ENCODE measurements at places on chromosomes 16 and 17. TPM values are rescaled to one million over a fixed set of nuclear protein-coding genes. Genes with fewer than 3 reads are reported as not detected.

Gene MYCBPAP
- 0.43 TPM for total RNA-seq

Gene TMEM106A
- 6.7 TPM for total RNA-seq

Gene GP1BA
- total RNA-seq = not detected

Gene NOD2
- 0.13 TPM for total RNA-seq

Gene PRAC2
- total RNA-seq = not detected

Gene NOG
- 10.7 TPM for total RNA-seq

GRCh38 chr16:66470556-66470955, 43.5 kb downstream of the BEAN1 start:
- no peaks in the 10 kb centered on the region for H3K27me3 ChIP-seq
- no peaks in the 10 kb centered on the region for H3K4me1 ChIP-seq
- H3K36me3 ChIP-seq = no peaks in the 10 kb centered on the region
- DNase-seq = no peak
- H3K27ac ChIP-seq = no peak overlapping the region

- H3K4me1 ChIP-seq = no peaks in the 10 kb centered on the region
- DNase-seq = no peak
- no peaks in the 10 kb centered on the region for H3K36me3 ChIP-seq
- H3K4me3 ChIP-seq = no peak overlapping the region
Measured at GRCh38 chr16:17446661-17447060, 24.1 kb downstream of the XYLT1 start.

- DNase-seq = no peak
- no peaks in the 10 kb centered on the region for H3K36me3 ChIP-seq
- peaks cover 19% of the 10 kb centered on the region for H3K4me1 ChIP-seq
- peak overlapping the region; percentile 67 for H3K27ac ChIP-seq
- H3K27me3 ChIP-seq = no peaks in the 10 kb centered on the region
Measured at GRCh38 chr16:69444873-69445517, 20.6 kb downstream of the CYB5B start.

- DNase-seq = no peak
- H3K4me1 ChIP-seq = peaks cover 27% of the 10 kb centered on the region
- H3K27ac ChIP-seq = peak overlapping the region; percentile 6
- H3K36me3 ChIP-seq = no peaks in the 10 kb centered on the region
Measured at GRCh38 chr16:48603647-48604376, 6.2 kb downstream of the N4BP1 start.

- peaks cover 15% of the 10 kb centered on the region for H3K4me1 ChIP-seq
- peak overlapping the region; percentile 15 for H3K27ac ChIP-seq
- no peak overlapping the region for H3K4me3 ChIP-seq
- DNase-seq = peak; percentile 58
- no peaks in the 10 kb centered on the region for H3K36me3 ChIP-seq
Measured at GRCh38 chr17:32520104-32520701, 33.4 kb downstream of the CDK5R1 start.

- no peak overlapping the region for H3K4me3 ChIP-seq
- H3K27ac ChIP-seq = no peak overlapping the region
- H3K36me3 ChIP-seq = no peaks in the 10 kb centered on the region
- peak; percentile 25 for DNase-seq
- peaks cover 18% of the 10 kb centered on the region for H3K27me3 ChIP-seq
Measured at GRCh38 chr16:56203052-56203451, 11.8 kb downstream of the GNAO1 start.

- H3K4me1 ChIP-seq = no peaks in the 10 kb centered on the region
- H3K4me3 ChIP-seq = no peak overlapping the region
- no peak for DNase-seq
- no peaks in the 10 kb centered on the region for H3K27me3 ChIP-seq
- H3K27ac ChIP-seq = no peak overlapping the region
Measured at GRCh38 chr16:79980650-79981521, 380.3 kb upstream of the MAF start.

- no peaks in the 10 kb centered on the region for H3K27me3 ChIP-seq
- H3K36me3 ChIP-seq = no peaks in the 10 kb centered on the region
- peak; percentile 38 for DNase-seq
- peak overlapping the region; percentile 58 for H3K27ac ChIP-seq
Measured at GRCh38 chr16:56861092-56861610, 3.9 kb upstream of the SLC12A3 start.

GRCh38 chr16:27220527-27220926, 17.2 kb downstream of the KDM8 start:
- no peak overlapping the region for H3K27ac ChIP-seq
- H3K4me3 ChIP-seq = no peak overlapping the region
- H3K36me3 ChIP-seq = no peaks in the 10 kb centered on the region
- H3K27me3 ChIP-seq = no peaks in the 10 kb centered on the region

DNA sequence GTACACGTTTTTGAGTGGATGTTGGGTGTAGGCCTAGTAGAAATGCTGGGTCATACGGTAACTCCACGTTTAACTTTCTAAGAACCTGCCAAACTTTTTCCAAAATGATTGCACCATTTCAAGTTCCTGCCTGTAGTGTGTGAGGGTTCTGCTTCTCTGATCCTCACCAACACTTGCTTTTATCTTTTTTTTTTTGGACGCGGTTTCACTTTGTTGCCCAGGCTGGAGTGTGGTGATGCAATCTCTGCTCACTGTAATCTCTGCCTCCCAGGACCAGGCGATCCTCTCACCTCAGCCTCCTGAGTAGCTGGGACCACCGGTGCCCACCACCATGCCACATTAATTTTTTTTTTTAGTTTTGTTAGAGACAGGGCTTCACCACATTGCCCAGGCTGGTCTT, 23.5 kb downstream of the ZNF750 start:
- no peaks in the 10 kb centered on the region for H3K36me3 ChIP-seq
- H3K4me1 ChIP-seq = no peaks in the 10 kb centered on the region
- H3K27ac ChIP-seq = no peak overlapping the region
- H3K4me3 ChIP-seq = no peak overlapping the region
- DNase-seq = no peak

DNA sequence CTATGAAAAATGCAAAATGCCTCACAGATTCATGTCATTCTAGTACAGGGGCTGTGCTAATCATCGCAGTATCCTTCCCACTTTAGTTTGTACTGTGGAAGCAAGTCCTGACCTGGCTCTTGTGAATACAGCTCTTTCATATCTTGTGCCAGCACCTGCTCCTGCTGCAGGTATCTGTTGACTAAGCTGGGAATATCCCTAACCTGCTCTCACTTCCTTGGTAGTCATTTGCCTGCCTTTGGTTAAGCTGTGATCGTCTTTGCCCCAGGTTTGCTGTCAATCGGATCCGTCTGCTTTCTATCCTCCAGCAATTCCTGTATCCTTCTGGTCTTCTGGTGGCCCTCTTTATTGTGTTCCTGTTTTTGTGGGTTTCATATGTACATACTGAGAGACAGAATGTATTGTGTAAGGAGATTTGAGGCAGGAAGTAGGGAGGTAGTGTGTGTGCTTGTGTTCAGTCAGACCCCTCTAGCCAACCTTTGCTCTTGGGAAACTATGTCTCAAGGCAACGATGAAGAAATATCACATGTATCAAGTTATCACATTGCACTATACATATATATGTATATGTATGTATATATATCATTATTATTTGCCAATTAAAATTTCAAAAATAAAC, 7.7 kb upstream of the GINS3 start:
- peaks cover 7% of the 10 kb centered on the region for H3K27me3 ChIP-seq
- H3K4me1 ChIP-seq = no peaks in the 10 kb centered on the region
- no peak for DNase-seq
- no peaks in the 10 kb centered on the region for H3K36me3 ChIP-seq
- H3K4me3 ChIP-seq = no peak overlapping the region

DNA sequence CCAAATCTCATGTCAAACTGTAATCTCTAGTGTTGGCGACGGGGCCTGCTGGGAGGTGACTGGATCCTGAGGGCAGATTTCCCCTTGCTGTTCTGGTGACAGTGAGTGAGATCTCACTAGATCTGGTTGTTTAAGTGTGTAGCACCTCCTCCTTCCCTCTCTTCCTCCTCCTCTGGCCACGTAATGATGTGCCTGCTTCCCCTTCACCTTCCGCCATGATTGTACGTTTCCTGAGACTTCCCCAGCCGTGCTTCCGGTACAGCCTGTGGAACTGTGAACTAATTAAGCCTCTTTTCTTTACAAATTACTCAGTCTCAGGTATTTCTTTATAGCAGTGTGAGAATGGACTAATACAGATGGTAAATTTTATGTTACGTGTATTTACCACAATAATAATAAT, 49.2 kb downstream of the METTL16 start:
- H3K27me3 ChIP-seq = no peaks in the 10 kb centered on the region
- H3K4me1 ChIP-seq = no peaks in the 10 kb centered on the region
- no peak overlapping the region for H3K4me3 ChIP-seq
- no peak for DNase-seq

DNA sequence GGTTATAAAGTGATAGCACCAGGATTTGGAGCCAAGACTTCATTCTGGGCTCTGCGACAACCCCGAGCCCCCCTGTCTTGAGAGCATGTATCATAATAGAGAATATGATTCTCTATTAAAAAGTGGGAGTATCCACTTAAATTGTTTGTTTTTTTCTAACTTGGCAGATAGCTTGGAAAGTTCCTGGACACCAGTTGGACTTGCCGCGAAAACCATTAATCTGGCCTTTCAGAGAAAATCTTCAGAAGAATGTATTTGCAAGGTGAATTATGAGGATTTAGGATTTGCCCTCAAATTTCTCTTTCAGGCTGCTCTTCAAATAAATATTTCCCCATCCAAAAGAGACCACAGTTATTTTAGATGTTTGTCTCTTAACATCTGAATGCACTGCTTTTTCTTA, 53.5 kb downstream of the MARCHF10 start:
- no peaks in the 10 kb centered on the region for H3K4me1 ChIP-seq
- no peak overlapping the region for H3K4me3 ChIP-seq
- H3K36me3 ChIP-seq = no peaks in the 10 kb centered on the region
- peaks cover 3% of the 10 kb centered on the region for H3K27me3 ChIP-seq
- no peak for DNase-seq
- no peak overlapping the region for H3K27ac ChIP-seq

DNA sequence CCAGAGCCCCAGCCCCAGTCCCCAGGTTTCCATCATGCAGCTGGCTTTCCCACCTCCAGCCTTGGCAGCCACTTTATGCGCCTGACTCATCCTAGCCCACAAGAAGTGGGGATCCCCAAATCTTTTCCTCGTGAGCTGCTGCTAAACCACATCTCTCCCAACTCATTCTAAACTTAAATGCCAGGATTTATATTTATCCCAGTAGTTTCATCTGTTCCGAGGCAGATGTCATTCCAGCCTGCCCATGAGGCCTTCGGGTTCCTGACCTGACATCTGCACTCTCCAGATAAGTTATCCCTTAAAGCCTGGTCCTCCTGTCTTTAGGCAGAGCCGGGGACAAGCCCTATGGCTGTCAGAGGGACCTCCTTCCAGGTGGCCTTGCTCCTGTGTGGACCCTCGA, 16.6 kb downstream of the PLXDC1 start:
- no peaks in the 10 kb centered on the region for H3K27me3 ChIP-seq
- H3K36me3 ChIP-seq = no peaks in the 10 kb centered on the region
- no peaks in the 10 kb centered on the region for H3K4me1 ChIP-seq
